ENCODE measurements at places on chromosomes 2 and 18.

GRCh38 chr2:102391565-102391964 lies 31.4 kb upstream of the IL18RAP start:
- no peak for DNase-seq

GRCh38 chr18:22723773-22724172 lies 209.4 kb upstream of the RBBP8 start:
- no peak for DNase-seq

DNA sequence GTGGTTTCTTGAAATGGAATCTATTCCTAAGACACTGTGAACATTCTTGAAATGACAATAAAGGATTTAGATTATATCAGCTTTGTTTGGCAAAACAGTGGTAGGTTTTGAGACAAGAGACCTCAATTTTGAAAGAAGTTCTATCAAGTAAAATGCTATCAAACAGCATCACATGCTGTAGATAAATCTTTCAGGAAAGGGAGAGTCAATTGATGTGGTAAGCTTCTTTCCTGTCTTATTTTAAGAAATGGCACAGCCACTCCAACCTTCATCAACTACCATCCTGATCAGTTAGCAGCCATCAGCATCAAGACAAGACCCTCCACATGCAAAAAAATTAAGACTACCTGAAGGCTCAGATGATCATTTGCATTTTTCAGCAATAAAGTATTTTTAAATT lies 495.4 kb downstream of the TRIB2 start:
- no peak for DNase-seq

DNA sequence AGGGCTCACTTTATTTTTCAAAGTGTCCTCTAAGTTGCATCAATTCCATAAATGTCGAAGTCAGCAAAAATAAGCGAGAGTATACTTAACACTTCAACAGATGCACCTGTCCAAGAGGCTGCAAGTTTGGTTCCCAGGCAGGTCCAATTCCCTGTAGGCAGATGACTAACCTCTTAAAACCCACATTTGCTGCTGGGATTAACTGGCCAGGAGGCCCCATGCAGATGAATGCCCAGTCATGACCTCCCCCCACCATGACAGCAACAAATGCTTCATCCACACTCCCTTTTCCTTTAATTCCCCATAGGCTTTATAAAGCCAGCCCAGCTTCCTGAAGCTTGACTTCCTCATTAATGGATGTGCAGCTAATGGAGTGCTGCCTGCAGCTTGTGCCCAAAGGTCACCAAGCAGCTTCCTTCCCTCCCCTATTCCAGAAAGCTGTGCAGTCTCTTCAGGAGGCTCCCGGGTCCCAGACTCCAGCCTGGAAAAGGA lies 35.7 kb downstream of the REEP1 start:
- no peak for DNase-seq
